ENCODE measurements at places on chromosomes 5 and 9.

- DNase-seq: no peak
Observed at GRCh38 chr9:130137641-130138081, 34.5 kb upstream of the NCS1 start.

DNA sequence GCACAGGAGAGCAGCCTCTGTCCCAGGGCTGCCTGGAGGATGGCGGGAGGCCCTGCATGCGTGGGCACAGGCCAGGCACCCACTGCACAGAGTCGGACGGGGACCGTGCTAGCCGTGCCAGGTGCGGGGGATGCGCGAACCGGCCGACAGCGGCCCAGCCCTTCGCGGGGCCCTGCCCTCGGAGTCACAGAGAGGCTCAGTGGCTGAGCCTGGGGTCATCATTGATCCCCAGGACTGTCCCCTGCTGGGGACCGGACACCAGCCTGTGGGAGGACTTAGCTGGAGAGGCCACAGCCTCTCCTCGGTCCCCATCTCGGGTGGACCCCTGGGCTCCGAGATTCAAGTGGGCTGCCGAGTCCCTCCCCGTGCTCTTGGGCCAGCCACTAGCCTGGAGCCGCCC, 19.1 kb upstream of the LAMC3 start:
- DNase-seq: no peak

DNA sequence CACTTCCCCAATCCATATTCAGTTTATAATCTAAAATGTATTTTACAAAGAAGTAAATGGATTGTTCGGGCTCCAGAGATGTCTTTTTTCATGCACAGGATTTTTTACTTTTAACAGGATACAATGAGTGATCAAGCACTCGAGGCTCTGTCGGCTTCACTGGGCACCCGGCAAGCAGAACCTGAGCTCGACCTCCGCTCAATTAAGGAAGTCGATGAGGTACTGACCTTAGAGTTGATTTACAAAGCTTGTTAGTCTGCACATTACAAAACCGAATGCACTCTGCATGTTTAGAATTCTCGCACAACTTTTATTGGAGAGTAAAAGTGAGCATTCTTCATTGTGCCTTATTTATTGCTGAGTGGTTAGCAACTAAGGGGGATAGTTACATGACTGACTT, 65.2 kb downstream of the ERAP1 start:
- no peak for DNase-seq

DNA sequence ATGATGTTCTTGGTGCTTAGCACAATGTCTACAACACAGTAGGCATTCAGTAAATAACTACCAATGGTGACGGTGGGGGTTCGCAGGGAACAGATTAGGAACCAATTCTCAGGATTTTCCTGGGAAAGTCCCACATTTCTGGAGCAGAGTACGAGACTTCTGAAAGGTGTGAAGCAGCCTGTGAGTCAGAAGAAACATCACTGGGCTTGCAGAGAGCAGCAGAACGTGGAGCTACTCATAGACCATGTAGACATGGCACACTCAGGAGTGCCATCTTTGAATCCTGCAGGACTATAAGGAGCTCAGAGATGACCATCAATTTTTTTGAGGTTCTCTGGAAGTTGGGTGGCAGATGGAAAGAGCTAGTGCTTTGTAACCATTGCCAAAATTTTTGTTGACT, 106.6 kb upstream of the ANKRD55 start:
- no peak for DNase-seq

- no peak for DNase-seq
Observed at GRCh38 chr9:4220346-4220745, 79.5 kb downstream of the GLIS3 start.

GRCh38 chr9:123948286-123948685, 18.4 kb upstream of the DENND1A start:
- DNase-seq: no peak

DNA sequence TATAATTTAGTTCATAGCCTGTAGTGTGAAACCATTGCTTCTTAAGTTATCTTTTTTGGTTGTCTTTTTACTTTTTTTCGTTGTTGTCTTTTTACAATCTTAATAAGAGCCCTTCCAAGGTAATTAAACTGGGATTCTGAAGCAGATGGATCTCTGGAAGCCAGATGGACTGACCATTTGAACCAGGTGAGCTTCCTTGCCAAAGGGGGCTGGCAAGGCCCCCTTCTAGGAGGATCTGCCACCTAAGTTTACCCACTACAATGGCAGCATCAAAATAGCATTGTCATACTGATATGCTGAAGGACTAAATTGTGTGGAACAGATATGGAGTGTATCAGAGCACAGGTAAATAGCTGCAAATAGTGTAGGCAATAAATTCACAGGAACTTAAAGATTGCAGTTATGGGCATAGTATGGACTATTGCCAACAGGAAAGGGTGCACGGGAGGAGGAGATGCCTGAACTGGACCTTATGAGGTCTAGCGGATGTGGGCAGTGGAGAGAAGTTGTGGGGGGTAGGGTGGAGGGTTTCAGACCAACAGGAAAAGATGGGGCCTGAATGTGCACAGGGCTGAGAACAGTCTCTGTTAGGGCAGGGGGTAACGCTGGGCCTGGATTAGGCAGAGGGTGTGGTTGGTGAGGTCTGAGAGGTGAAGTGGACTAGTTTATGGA, 61.5 kb upstream of the CTXN3 start:
- DNase-seq: no peak

Data from stimulated activated CD8-positive, alpha-beta memory T cell treated with anti-CD3 and anti-CD28 coated beads, Interleukin-7, amount 100 ng/mL, for 48 hours (primary cell).